Naive B cell (primary cell): ENCODE measurements at places on chromosomes 1 and 21.

DNA sequence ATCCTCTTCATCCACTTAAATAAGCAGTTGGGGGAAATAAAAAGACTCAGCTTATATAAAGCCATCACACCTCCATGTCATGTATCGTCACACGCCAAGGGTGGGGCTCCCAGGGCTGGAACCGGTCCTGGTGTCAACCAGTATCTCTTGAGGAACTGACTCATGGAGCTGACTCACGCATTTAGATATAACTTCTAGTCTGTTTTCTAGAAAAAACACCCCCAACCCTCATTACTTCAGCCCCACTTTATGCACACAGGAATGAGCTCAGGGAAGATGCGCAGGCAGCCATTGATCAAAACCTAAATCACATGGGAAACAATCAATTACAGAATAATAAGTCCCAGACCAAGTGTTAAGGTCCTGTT, 6.9 kb upstream of the IL22RA1 start:
- no peak for DNase-seq

GRCh38 chr1:56908619-56909221, 54.1 kb downstream of the C8A start:
- DNase-seq, result no peak

GRCh38 chr1:81463936-81464837, 336.5 kb upstream of the ADGRL2 start:
- no peak for DNase-seq

DNA sequence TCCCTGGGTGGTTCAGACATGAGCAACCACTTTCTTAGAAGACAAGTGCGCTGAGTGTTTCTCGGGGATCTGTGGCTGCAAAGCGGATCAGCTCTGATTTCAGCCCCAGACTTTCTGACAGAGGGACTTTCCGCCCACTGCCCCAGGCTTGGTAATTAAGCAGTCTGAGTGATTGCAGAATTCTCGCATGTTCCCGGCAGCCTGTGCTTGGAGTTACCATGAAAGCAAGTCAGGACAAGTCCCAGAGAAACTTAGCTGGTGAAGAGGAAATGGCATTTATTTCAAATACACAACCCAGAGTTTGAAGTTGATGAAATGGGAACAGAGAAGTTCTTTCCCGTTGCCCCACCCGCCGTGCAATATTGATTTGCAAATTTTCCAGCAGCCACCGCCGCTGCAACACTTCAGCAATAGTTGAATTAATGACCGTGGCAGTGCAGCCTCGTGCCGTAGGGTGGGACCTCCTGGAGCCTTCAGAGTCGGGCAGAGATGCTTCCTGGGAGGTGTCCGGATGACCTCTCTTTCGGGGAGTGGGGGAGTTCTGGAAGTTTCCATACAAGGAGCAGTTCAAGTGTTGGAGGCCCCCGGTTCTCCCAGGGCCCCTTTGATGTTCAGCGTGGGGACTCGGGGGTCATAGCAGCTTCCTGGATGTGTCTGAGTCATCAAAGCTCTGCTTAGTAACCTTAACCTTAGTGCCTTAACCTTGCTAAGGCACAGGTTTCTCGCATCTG, 134.7 kb downstream of the KAZN start:
- no peak for DNase-seq

- no peak for DNase-seq
Observed at GRCh38 chr21:16777041-16777720, 735.7 kb upstream of the CXADR start.

DNA sequence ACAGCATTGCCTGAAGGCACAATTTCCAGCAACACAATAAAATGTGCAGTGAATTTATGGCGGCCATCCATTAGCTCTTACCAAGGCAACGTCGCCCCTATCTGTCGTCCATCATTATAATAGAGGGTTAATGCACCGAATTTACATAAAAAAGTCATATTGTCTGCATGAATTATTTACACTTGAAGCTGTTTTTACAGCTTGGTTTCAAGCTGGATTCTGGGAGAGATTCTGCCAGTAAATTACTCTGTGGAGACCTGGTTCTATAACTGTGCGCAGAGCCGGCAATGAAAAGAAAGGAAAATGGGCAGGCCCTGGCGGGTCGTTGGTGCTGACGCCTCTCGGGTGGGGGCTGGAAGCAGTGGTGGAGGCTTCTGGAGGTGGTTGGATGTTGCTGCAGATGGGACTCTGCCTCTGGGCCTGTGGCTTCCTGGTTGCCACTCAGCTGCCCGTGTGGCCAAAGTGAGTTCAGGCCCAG, 48.9 kb upstream of the POU3F1 start:
- no peak for DNase-seq

- DNase-seq, result no peak
Observed at GRCh38 chr1:52264530-52265115, 101.4 kb downstream of the CC2D1B start.

GRCh38 chr1:78664763-78665162, 15.1 kb downstream of the IFI44 start:
- DNase-seq, result no peak

GRCh38 chr1:164926107-164926506, 367.1 kb downstream of the PBX1 start:
- DNase-seq, result no peak

GRCh38 chr1:68959461-68960030, 462.7 kb upstream of the DEPDC1 start:
- DNase-seq, result no peak

- DNase-seq, result no peak
Observed at GRCh38 chr1:98733782-98734112, 72.2 kb downstream of the SNX7 start.

DNA sequence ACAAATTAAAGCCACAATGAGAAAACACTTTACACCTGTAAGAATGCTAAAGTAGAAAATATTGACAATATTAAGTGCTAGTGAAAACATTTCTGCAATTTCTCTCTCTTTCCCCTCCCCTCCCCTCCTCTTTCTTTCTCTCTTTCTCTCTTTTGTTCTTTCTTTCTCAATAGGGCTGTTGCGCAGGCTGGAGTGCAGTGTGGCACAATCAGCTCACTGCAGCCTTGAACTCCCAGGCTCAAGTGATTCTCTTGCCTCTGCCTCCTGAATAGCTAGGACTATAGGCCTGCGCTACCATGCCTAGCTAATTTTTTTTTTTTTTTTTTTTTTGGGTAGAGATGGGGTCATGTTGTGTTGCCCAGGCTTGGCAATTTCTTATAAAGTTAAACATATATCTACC, 5.9 kb upstream of the SHISAL2A start:
- no peak for DNase-seq

DNA sequence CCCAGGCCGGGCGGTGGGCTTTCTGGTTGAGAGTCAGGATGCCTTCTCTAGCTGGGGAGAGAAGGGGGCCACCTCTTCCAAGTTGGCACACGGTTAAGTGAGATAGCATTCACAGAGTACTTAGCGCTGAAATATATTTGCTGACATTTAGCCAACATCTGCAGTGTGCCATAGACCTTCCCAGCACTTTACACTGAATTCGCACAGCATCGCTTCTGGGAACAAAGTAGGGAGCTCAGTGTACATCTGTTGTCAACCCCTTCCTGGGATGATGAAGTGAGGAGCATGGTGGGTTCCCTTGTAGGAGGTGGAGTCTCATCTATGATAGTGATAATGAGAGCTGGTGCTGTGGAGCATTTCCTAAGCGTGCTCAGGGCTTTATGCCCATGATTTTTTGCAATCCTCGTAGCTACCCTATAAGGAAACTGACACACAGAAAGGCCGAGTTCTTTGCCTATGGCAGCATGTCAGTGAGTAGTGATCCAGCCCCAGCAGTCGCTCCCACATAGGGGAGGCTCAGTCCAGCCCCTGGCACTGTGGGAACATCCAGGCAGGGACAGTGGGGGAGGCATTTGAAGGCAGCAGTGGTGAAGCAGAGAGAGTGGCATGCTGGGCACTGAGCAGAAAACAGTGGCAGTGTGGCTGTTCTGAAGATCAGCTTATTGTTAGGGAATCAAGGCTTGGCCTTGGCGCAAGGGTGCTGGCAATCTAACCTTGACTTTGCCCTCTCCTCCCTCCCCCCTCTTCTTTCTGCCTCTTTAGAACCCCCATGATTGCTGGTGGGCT, 176.2 kb downstream of the PGBD5 start:
- DNase-seq, result no peak

DNA sequence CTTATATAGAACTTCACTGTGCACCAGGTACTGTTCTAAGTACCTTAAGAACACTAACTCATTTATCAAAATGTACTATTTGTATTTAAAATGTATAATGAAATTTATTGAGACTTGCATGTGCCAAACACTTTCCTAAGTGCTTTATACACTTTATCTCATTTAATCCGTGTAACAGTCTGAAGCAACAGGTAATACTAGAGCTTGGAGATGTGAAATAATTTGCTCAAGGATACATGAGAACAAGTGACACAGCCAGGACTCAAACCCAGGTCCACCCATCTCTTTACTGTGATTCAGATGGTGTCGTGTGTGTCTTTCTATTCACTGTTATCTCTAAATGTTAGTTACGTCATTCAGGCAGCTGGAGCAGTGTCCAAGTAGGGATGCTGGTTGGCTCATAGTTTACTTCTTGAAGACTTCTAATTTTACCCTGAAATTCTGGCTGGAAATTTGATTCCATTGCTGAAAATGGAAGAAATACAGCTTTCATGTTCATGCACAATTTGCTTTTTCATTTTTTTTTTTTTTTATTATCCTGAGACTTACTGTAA, 169.7 kb upstream of the UBE2U start:
- no peak for DNase-seq

GRCh38 chr21:16193496-16194094, 463.8 kb downstream of the USP25 start:
- DNase-seq, result no peak

DNA sequence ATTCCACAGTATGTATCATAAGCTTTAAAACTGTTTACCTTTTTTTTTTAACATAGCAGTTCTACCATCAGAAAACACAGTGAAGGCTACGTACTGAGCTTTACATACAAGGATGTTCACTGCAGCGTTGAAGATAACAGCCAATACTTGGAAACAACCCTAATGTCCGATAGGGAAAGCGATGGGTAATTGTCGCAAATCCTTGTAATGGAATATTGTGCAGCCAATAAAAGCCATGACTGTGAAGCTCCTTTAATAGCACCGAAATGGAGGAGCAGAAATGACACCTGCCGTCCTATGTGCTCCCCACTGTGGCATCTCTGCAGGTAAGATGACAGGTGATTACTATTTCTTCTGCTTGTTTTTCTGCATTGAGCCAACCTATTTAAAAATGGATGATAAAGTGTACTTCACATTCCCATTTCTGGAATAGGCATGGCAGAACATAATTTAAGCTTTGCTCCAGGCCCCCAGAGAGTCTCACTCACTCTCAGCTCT, 523.8 kb downstream of the PTPRU start:
- no peak for DNase-seq

DNA sequence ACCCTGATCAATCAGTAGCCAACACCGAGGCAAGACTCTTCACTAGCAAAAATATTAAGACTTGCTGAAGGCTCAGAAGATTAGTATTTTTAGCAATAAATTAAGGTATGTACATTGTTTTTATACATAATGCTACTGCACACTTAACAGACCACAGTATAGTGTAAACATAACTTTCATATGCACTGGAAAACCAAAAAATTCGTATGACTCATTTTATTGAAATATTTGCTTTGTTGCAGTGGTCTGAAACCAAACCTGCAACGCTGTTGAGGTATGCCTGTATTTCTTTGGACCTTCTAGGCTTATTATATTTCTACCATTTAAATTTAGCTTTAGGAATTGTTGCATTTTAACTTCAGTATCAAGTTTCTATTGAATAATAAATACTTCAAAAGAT, 65.8 kb upstream of the BCL9 start:
- DNase-seq, result no peak

GRCh38 chr1:55503663-55504305, 288.6 kb upstream of the USP24 start:
- DNase-seq, result no peak

DNA sequence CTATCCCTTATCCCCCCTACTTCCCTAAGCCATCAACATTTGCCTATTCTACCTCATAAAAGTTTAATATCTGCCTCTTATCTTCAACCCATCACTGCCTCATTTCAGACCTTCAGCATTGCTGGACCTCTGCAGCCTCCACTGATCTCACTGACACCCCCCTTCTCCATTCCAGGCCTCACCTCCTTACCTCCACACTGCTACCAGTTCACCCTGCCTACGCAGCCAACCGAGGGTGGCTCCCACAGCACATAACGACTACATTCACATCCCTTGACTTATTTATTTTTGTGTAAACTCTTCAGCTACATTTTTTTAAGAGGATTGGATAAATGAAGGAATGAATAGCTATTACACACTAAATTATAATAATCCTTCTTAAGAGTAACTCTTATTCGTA, 14.2 kb downstream of the CLCC1 start:
- no peak for DNase-seq

DNA sequence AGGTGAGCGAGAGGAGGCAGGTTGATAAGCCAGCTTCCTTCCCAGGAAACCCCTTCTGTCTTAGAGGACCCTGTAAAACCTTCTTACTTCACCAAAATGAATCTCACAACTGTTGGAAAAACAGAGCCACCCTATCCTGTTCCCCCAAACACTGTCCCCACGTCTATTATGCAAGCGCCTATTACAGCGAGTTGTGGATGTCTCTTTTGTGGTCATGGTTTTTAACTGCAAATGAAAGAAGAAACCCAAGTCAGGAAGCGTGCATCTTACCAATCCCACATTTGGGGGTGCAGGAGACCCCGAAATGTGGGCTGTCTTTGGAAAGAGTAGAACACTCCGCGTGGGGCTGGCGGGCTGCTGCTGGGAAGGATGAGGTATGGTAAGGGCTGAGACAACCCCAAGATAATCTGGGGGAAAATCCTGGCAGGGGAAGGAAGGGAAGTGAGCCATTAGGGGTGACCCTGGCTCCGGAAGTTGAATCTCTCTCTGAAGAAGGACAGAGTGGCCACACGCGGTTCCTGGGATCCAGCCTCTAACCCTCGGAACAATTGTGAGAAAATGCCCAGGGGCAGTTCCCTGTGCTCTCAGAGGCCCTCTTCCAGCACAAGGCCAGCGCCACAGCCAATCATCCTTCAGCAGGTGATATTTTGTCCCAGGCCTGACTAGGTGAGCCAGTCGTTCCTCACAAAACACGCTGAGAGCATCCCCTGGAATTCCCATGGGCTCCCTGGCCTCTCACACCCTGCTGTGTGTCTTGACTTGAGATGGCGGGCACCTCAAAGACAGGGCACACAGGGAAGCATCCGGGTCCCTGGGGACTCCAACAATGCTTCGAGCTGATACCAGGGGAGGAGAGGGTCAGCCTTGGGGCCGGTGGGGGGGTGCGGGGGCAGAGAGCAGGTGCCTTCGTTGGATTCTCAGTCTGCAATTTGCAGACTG, 168.5 kb upstream of the IRF2BP2 start:
- no peak for DNase-seq

GRCh38 chr21:28938726-28939125, 54.0 kb downstream of the LTN1 start:
- no peak for DNase-seq

DNA sequence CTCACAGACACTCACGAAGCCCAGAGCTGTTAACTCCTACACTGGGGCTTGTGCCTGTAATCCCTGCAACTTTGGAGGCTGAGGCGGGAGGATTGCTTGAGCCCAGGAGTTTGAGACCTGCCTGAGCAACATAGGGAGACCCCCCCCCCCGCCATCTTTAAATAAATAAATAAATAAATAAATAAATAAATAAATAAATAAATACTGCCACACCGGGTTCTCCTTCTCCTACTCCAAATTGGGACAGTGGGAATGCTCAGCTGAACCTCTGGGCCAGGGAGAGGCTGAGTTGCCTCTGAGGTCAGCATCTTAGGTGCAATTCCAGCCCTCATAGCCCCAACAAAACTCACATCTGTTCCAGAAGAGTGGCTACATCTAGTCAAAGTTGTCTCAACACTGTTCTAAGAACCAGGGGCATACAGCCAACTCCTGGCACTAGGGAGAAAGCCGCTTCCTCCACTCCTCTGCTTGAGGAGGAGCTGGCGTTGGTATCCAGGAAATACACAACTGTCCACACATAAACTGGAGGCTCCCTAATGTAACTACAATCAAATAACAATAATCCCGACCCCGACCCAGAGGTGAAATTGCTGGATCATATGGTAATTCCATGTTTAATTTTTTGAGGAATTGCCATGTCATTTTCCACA, 27.0 kb downstream of the C1orf216 start:
- DNase-seq, result no peak
